ENCODE measurements at places on chromosomes 6 and 20.
A peak's percentile ranks its signal among the peaks of the same experiment; 100 is the strongest.

DNA sequence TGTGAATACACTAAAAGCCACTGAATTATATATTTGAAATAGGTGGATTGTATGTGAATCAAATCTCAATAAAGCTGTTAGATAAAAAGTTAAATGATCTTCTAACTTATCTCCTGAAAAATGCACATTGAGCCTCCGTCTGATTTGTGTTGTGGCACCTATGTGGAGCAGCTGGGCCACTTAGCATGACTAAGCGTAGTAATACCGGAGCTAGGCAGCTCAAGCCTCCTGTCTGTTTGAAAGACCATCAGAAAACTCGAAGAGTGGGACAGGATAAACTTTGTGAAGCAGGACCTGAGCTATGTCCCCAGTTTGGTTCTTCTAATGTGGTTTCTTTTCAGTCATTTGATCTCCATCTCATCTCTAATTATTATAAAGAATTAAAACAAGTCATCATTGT is 11.0 kb upstream of the NOL7 start:
- no peak for DNase-seq

- DNase-seq, result no peak
These were observed 47.3 kb downstream of the SLC35D3 start for GRCh38 chr6:136969433-136969832.

DNA sequence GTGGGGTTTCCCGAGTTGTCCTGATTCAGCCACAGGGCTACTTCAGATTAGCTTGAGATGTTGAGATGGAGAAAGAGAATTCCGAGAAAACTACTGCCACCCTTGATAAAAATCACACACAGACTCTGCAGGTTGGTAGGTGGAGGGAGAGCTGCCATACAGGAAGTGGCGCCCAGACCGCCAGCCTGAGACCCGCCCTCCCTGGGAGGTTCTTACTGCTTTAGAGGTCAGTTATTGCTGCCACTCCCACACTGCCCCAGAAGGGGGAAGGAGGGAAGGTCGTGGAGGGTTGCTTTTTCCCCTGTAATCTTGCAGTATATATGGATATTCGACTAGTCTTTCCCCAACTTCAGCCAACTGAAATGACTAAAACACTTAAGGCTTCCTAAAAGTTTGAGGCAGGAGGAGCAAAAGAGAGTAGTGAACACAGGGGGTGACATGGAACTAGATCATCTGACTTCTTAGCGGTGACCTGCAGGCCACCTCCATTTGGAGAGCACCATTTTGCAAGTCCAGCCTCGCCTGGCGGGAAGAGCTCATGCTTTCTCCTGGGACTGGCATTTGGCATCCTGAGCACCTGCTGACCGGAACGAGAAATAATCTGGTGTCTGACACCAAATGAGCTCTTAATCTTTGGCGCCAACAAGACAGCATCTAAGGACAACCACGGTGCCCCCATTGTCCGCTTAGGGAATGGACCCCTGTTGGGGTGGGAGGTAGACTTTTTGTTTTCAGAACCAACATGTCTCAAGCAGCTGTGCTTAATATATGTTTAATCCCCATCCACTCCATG is 35.7 kb upstream of the SLC22A1 start:
- DNase-seq, result no peak

GRCh38 chr20:14616003-14616402 is 278.6 kb upstream of the FLRT3 start:
- DNase-seq, result no peak

DNA sequence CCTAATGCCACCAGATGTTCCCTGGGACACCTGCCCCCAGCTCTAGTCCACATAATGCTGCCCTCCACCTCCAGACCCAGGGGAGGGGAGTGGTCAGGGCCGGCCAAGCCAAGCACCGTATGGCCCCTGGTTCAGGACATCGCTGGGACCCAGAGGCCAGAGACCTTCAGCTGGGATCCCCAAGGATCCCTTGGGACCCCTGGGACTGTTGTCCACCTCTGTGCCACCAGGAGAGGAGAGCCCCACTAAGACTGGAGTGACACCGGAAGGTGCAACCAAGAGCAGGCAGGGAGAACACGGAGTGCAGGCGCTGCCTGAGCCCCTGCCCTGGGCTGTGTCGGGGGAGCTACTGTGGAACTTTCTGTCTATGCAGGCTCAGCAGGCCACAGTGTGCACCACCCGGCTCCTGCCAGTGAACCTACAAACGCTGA is 43.6 kb downstream of the CTCFL start:
- DNase-seq, result no peak

- no peak for DNase-seq
These were observed 24.2 kb downstream of the MGME1 start for GRCh38 chr20:17992847-17993513.

DNA sequence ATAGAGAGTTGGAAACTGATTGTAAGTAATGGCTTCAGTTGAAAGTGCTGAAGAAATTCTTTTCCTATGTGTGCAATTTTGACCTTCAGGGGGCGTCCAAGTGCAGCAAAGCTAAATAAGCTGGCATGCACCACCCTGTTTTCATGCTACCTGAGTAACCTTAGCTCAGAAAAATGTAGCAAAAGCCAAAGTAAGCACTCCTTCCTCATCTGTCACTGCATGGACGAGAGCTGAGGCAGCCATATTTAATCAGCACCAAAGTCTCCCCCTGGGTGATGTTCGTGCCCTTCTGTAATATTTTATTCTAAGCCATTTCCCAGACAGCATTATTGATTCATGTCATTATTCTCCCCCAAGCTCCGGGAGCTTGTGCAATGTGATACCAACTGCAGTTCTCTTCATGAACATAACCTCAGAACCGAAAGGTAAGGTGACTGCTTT is 123.1 kb downstream of the RPS12 start:
- no peak for DNase-seq

DNA sequence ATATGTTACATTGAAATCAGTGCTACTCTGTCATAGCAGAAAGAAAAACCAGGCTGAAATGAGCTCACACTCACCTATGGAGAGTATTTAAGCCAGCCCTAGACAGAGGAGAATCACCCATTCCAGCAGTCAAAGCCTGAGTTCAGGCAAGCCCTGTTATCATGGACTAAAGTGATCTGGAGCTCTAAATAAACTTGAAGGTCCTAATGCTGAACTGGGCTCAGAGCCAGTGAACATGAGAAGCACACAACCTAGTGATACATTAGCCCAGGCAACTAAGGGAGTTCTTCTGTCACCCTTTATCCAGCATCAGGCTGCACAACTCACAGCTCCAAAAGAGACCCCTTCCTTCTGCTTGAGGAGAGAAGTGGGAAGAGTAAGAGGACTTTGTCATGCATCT is 425.0 kb downstream of the COL12A1 start:
- DNase-seq, result no peak

- DNase-seq, result no peak
These were observed 223.7 kb upstream of the SULF2 start for GRCh38 chr20:48008850-48009515.

GRCh38 chr6:127690092-127690491 is 113.1 kb downstream of the C6orf58 start:
- DNase-seq, result no peak

GRCh38 chr6:76230711-76231110 is 158.2 kb upstream of the IMPG1 start:
- no peak for DNase-seq

DNA sequence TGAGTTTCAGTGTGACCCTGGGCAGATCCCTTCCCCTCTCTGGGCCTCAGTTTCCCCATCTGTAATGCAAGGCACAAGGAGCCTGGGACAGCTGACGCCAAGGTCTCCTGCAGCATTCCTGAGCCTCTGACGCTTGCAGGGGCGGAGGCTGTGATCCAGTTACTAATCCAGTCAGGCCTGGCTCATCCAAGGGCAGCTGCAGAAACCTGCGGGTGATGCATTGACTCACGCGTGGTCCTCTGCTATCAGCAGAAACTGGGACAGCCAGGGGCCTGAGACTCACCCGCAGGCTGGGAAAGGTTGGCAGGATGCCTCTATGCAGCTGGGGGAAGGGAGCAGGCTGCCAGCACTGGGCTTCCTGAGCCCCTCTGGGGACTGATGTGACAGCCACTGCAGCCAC is 65.0 kb upstream of the SIRPA start:
- DNase-seq, result no peak

DNA sequence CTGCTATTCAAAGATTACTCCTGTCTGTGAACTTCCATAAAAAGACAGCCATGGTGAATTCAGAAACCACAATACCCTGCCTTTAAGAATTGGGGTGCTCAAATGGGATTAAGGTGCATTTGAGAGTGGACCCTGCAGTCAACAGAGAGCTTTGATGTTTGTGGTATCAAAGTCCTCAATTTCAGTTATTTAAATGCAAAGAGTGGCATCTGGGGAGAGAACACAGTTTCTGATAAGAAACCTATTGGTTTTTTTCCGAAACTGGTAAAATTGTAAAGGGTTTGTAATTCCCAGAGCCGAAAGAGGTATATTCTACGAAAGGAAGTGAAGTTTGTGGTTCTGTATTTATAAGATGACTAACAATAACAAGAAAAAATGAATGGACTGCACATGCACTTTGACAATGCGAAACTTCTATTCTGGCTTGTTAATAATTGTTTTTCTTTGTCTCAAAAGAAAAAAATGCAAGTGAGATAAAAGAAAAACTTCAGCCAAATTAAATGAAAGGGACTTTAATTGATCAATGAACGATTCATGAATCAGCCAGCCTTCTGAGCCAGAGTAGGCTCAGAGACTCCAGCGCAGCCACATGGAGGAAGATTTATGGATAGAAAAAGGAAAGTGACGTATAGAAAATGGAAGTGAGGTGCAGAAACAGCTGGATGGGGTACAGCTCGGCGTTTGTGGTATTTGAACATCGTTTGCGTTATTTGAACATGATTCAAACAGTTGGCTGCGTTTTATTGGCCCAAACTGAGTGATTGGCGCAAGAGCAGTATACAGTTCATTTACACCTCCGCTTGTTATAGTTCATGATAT is 70.5 kb upstream of the DUSP22 start:
- no peak for DNase-seq

GRCh38 chr6:28399350-28400121 is at the start of gene ZSCAN12:
TSS of gene ZSCAN12 (minus strand) at chr6:28399747. CDS start at chr6:28398405, 1,342 bp downstream.
- DNase-seq, result peak; percentile 81

DNA sequence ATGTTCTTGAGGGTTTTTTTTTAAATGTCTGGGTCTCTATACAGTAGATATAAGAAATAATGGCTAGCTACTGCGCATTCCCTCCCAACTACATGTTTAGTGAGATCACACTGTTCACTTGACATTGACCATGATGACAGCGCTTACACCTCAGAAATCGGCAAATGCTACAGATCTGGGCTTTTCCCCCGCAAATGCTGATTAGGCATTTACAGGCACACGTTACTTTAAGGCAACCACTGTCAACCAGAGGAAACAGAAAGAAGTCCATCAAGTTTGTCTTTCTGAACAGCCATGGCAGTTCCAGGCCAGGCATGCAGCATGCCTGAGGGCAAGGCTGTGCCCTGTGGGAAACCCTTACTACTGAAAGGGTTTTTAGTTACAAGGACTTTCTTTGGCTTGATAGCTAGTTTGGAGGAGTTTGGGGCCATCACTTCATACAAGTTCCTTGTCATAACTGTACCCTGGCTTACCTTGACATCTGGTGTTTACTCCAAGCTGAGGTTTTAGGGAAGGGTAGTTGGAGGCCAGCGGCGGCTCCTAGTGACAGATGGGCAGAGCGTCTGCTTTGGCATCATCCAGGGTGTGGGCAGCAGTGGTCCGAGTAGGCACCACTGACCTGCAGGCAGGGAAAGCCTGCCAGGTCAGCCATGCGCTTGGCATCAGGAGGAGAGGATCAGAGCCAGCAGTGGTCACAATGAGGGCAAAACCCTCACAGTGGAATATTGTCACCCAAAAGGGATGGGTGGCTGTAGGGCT is 43.0 kb downstream of the CFAP61 start:
- no peak for DNase-seq

- DNase-seq, result no peak
These were observed 71.6 kb downstream of the GJA1 start for GRCh38 chr6:121506761-121507754.

GRCh38 chr6:73983367-73983766 is 287.4 kb downstream of the CD109 start:
- DNase-seq, result no peak

DNA sequence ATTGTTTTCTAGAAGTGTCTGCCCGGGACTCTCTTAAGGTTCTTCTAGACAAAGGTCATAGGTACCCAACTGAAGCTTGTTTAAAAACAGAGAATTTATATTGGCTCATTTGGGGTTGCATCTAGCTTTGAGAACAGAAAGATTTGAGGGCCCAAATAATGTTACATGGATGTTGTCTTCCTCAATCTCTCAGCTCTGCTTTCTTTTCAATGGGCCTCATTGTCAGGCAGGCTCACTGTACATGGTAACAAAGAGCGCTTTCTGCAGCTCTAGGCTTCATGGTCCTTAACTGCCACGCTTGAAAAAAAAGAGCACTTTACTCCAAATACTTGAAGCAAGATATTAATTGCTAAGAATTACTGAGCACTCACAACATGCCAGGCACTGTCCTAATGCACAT is 22.2 kb downstream of the NHLRC1 start:
- DNase-seq, result no peak

DNA sequence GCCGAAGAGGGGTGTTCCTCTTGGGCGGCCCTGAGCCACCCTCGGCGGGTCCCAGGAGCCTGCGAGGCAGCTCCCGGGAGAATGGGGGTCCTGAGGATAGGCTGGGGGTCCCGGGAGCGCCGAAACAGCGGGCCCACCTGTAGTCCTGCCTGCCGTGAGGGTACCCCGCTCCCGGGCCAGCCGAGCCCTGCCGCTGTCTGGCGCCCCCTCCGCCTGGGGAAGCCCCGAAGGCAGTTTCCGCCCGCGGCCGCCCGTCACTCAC is 280 bp downstream of the SPATA2 start:
- DNase-seq, result no peak

- no peak for DNase-seq
These were observed 15.1 kb upstream of the FOXC1 start for GRCh38 chr6:1594445-1595200.

DNA sequence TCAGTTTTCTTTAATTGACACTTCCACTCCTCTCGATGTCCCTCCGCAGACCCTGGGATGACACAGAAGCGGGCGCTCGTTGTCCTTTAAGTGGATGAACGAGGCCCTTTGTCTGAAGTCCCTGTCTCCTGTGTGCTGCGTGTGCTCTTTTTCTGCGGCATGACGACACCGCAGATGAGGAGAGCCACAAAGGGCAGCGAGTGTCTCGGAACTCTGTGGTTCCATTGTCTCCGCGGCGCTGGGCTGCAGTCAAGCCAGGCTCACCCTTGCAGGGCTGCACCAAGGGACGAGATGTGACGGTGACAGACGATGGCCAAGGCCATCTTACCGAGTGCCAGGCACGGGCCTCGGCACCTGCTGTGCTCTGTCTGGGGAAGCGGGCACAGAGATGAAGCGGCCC is 10.6 kb downstream of the PRR18 start:
- DNase-seq, result no peak

GRCh38 chr6:156060013-156060412 is 604.4 kb upstream of the NOX3 start:
- DNase-seq, result peak; percentile 1

DNA sequence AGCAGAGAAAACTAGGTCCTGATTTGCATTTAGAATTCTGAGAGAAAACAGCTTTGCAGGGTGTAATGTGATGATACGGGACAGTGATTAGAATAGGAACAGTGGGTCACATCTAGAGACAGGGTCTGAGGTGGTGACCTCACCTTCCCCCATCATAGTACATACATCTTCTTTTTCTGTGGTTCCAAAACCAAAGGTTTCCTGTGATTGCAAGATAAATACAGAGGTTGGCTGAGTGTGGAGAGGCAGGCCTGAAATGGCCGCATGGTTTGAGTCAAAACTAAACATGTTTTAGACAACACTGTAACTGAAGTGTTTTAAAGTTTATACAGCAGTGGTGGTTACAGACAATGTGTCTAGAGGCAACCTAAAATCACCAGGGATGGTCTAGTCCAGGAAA is 10.4 kb upstream of the NT5DC1 start:
- no peak for DNase-seq
